ENCODE measurements at places on chromosomes 7 and 10.

- no peak for DNase-seq
Measured at GRCh38 chr10:79628083-79628482, 17.3 kb downstream of the SFTPA1 start.

- DNase-seq: no peak
Measured at GRCh38 chr7:103989200-103989784, at the start of gene RELN. TSS of gene RELN (minus strand) at chr7:103989658. CDS start at chr7:103989356, 302 bp downstream.

DNA sequence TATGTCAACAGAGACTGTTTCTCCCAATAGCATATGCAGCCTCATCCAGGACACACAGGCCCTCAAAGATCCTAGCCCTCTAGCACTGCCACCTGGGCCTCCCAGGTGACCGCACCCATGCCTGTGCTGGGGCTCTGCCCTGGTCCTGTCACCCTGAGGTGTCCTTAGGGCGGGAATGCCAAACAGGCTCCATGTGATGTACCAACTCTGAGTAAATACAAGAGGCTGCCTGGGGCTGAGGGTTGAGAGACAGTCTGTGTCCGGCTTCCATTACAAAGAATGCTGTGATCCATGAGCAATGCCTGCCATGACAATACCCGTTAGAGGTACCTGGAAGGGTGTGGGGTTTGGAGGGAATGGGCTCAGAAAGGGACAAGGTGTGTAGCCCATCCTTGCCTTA, 83.0 kb upstream of the KAT6B start:
- DNase-seq: no peak

DNA sequence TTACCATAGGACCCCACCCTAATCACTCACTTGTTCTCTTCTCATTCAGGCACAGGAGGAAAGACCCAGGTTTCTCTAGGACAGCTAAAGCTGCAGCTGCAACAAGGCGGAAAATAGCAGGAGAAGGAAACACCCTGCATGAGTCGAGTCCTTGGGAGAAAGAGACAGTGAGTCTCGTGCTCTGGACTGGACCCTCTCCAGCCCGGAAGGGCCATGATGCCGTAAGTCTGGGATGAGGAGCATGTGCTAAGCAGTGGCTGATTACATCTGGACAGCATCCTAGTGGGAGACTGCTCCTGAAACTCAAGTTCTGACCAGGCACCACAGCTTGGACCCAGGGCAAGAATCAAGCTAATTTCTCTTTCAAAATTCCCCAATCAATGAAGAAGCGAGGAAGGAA, 39.4 kb downstream of the FBXW4 start:
- no peak for DNase-seq

DNA sequence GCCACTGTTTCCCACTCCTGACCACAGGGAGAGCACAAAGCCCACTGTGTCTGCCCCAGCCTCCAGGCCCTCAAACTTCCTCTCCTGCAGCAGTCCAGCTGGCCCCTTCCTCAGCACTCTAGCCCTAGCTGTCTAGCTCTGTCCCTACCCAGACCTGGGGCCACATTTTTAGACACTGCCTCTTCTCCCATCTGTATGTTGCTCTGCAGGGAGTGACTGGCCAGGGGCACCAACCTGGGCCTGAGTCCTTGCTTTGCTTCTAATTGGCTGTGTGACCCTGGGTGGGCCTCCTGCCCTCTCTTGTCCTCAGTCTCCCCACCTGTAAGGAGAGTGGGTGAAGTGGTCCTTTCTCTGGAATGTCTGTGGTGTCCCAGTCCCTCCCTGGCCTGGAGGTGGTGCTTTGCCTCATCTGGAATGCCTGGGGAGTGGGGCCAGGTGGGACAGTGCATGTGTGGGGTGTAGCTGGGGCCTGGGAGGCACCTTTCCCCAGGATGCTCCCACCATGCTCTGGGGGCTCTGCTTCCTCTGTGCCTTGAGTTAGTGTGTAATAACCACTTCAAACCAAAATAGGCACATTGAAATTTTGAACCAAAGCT, 25.1 kb downstream of the AQP1 start:
- no peak for DNase-seq

GRCh38 chr10:121340271-121340831, 257.9 kb downstream of the FGFR2 start:
- no peak for DNase-seq

DNA sequence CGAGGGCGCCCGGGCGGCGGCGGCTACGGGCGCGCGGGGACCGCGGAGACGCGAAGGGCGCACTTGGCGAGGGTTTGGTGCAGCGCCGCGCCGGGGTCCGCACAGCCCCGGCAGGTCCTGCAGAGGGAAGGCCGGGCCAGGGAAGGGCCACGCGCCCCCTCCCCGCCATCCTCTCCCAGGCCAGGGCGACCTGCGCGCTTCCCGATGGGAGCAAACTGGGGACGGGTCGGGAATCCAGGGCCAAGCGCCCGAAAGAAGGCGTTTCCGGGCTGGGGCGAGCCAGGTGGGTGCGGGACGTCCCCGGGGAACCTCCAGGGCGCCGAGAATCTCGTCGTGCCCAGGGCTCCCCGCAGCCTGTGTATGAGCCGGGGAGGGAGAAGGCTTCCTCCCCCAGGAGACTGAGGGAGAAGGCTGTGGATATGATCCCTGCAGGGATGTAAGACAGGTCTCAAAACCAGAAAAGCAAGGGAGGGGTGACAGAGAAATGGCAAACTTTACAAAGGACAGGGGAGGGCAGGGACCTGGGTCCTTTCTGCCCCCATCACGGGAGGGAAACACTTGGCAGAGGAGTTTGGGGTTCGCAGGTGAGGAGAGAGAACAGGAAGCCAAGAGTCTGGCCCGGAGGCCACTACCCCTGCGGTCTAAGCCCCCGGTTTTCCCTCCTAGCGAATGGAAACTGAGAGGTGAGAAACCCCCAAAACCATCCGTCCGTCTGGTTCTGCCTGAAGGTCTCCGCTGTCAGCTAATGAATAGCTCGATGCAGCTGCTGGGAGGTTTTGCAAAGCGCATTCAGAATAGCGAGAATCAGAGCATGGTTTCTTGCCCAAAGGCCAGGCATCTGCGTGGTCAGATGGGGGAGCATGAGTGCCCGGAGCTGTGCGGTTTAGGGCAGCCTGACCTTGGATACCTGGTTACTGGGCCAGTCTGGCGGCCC, 674 bp downstream of the AMZ1 start:
- no peak for DNase-seq

All from activated CD4-positive, CD25-positive, alpha-beta regulatory T cell (primary cell).